ENCODE measurements at places on chromosomes 16 and 17.

DNA sequence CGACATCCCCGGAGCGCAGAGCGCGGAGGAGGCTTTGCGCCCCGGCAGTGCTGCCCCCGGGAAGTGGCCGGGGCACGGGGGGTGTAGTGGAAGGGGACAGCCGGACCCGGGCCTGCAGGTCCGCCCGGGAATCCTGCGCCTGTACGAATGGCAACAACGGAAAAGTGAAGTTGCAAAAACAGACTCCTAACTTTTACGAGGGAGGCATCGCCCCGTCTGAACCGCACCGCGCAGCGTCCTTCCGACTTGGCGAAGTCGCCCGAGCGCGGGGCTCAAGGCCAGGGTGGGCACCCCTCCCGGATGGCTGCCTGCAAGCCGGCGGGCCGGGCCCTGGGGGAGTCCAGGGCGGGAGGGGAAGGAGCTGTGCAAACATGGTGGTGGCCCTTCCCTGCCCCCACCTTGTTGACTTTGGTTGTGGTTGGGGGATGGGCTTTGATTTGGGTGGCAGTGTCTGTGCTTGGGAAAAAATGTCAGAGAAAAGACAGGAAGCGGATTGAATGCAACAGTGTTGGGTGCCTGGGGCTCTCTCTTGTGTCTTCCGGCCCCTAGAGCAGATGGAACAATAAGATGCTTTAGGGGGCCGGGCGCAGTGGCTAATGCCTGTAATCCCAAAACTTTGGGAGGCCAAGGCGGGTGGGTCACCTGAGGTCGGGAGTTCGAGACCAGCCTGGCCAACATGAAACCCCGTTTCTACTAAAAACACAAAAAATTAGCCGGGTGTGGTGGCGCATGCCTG lies 675 bp downstream of the RNF213 start:
- DNase-seq = peak; percentile 44

DNA sequence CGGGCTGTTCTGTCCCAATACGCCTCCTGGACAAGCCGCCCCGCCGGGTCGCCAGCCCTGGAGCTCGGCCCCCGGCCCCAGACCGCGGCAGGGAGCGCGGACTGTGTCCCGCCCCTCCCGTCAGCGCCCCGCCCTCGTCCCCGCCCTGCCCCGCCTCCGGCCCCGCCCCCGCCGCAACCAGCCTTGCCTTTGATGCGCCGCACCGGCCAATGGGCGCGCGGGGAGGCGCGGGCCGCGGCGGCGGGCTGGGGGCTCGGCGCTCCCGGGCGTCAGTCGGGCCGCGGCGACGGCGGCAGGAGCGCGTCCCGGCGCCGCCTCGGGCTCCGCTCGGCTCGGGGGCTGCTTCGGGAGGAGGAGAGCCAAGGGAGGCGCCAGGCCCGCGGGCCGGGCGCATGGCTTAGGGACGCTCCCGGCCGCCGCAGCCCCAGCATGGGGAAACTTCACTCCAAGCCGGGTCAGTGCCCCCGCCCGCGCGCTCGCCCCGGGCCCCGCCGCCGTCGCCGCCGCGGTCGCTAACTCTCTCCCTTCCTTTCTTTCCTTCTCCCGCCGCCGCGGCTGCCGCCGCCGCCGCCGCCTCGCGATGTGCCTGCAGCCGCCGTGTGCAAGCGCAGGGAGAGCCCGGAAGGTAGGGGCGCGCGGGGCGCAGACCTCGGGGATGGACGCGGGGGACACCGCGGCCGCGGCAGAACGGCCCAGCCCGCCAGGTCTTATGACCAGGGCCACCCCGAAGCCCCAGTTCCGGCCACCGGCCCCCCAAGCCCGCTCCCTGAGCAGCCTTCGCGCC lies at the start of gene NKD1:
Gene NKD1 (plus strand): TSS at position 272 of the 784 bp plus-strand sequence. CDS start 158 bp downstream, at position 430.
- DNase-seq = peak; percentile 69

- no peak for DNase-seq
These were observed 406.8 kb downstream of the UTP18 start for GRCh38 chr17:51666971-51667705.

- no peak for DNase-seq
These were observed 208.2 kb downstream of the FTO start for GRCh38 chr16:53912155-53912554.

DNA sequence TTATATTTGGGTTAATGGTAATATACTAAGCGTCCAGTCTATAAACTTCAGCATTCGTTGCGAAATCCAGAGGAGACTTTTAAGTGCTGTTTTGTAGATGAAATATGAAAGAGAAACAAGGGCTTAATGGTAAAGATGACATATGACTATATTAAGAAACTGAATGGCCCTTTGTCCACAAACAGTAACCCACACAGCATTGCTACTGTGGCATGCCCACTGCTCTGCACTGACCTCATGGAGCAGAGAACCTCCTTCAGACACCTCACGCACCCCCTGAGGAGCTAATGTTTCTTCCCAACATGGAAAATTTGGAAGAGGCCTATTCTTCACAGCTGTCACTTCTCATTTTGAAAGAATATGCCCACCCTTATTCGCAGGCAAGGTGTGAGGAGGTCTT lies 26.7 kb downstream of the ASPA start:
- no peak for DNase-seq

DNA sequence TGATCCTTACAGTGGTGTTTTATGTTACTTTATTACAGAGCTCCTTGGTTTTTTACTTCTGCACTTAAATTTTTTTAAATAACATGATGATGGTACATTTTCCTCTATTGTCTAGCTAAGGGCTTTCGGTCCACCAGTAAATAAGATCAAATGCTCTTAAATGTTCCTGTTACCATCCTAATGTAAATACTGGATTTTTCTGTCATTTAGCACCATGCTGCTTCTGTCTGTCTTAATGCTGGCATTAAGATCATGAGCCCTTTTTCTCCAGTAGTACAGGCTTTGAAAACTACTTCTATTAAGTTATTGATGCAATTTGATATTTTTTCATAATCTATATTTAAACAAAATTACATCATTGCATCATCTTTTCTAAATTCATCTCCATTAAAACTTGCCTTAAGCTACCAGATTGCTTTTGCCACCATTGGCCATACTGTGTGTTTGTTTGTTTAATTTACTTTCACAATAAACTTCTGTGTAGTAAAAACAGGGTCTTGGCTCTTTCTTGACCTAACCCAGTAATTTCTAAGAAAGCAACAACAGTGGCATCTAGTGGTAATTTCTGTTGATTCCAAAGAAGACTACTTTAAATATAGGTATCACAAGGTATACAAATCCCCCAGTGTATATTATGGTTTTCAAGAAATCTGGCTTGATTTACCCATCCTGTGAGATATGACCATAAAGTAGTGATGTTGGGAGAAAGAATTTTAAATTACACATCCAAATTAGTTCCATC lies 9.0 kb upstream of the PHAF1 start:
- no peak for DNase-seq

DNA sequence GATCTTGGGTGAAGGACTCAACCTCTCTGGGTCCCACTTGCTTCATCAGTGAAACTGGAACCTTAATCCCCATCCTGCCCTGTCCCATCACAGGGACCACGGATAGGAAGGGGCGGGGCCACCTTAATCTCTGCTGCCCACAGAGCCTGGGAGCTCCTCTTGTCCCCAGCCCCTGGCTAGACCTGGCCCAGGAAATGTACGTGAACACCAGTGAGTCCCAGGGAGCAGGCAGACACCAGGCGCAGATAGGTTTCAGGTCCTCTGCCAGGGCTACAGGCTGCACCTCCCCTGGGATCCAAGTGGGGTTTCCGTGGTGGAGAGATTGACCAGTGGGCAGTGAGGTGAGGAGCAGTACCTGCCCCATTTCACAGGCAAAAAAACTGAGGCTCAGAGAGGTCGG lies 21.0 kb downstream of the RAB11FIP4 start:
- no peak for DNase-seq

DNA sequence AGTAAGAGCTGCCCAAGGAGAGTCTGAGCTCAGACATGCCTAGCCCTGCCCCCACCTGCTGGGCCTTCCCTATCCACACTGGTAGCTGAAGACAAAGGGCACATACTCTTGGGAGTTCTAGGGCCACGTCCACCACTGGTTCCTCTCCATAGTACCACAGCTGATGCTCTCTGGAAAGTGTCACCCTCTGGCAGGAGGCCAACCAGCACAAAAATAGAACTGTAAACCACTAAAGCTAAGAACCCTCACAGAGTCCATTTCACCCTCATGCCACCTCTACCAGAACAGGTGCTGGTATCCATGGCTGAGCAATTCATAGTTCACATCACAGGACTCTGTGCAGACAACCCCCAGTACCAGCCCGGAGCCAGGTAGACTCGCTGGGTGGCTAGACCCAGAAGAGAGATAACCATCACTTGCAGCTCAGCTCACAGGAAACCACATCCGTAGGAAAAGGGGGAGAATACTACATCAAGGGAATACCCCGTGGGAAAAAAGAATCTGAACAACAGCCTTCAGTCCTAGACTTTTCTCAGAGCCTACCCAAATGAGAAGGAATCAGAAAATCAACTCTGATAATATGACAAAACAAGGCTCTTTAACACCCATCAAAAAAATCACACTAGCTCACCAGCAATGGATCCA lies 115.3 kb downstream of the CEP112 start:
- DNase-seq = no peak

DNA sequence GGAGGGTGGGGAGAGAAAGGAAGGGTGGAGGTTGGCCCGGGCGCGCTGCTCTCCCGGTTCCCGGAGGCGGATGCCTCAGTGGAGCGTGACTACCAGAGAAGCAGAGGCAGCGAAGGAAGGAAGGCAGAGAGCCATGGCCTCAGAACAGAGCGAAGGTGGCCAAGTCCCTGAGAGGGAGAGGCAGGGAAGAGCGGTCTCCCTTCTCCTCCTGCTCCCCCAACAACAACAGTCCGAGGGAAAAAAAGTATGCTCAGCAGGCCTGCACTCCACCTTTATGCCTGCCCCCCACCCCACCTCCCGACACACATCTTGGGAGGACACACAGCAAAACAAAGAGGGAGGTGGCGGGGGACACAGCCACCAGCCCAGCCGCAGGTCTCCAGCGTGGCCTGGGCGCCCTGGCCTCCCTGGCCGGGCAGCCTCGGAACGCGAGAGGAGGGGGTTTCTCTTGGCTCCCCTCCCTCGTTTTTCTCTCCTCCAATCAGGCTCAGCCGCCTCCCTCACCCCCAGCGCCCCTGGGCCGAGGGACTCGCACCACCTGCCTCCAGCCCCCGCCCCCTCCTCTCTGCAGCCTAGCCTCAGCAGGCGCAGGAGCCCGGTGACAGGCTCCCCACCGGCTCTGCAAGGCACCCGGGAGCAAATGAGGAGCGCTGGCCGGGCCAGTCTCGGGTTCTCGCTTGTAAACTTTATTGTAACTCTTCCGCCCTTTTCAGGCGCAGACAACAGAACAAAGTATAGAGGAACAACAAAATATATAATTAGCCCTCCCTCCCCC lies 1.1 kb upstream of the HOXB7 start:
- DNase-seq = no peak

GRCh38 chr17:43881758-43882505 lies 25.4 kb downstream of the MPP2 start:
- no peak for DNase-seq

DNA sequence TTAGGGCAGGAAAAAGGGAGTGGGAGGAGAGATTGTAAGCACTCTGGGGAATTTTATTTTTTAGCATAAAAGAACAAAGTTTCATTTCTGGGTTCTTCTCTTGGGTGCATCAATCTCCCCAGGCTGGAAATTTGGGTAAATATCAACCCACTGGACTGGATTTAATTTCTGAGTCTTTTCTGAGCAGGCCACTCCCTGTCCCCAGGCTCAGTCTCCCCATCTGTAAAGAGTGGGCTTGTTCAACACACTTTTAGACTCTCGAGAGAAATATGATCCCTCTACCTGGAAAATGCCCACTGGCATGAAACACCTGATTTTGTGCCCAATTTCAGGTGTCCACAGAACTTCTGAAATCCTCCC lies 617 bp upstream of the VTN start:
- DNase-seq = no peak

DNA sequence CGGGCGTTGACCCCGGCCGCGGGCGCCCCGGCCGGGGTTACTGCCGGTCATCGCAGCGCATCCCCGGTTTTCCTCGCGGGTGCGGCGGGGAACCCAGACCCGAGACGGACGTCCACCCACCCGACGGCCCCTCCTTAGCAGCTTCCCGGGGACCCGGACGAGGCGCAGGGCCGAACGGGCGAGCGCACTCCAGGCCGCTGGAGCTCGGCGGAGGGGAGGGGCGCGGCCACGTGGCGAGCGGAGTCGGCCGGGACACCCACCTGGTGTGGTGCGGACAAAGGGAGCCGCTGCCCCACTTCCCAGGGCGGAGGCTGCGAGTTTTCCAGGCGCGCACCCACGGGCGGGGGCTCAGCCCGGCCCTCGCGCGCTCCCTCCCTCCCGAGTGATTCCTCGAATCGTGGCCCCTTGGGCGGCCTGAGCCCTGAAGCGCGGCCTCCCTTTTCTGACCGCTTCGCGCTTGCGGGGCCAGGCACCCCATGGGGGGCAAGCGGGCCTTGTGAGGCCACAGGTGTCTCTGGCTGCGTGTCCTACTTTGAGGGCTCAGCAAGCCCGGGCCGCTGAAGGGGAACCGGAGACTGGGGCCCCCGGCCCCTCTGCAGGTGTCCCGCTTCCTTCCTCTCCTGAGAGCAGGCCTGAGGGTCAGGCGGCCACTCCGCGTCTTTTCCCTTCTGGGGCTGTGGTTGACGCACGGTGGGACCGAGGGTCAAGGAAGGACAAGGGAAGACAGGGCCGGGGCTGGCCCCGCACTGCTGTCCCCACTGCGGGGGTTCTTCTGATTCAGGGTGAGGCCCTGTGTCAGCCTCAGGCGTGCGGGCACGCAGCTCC lies 1.1 kb upstream of the FASN start:
- DNase-seq = no peak

GRCh38 chr16:13480801-13481200 lies 439.2 kb upstream of the ERCC4 start:
- no peak for DNase-seq

GRCh38 chr16:77373726-77374125 lies 61.1 kb downstream of the ADAMTS18 start:
- DNase-seq = no peak

DNA sequence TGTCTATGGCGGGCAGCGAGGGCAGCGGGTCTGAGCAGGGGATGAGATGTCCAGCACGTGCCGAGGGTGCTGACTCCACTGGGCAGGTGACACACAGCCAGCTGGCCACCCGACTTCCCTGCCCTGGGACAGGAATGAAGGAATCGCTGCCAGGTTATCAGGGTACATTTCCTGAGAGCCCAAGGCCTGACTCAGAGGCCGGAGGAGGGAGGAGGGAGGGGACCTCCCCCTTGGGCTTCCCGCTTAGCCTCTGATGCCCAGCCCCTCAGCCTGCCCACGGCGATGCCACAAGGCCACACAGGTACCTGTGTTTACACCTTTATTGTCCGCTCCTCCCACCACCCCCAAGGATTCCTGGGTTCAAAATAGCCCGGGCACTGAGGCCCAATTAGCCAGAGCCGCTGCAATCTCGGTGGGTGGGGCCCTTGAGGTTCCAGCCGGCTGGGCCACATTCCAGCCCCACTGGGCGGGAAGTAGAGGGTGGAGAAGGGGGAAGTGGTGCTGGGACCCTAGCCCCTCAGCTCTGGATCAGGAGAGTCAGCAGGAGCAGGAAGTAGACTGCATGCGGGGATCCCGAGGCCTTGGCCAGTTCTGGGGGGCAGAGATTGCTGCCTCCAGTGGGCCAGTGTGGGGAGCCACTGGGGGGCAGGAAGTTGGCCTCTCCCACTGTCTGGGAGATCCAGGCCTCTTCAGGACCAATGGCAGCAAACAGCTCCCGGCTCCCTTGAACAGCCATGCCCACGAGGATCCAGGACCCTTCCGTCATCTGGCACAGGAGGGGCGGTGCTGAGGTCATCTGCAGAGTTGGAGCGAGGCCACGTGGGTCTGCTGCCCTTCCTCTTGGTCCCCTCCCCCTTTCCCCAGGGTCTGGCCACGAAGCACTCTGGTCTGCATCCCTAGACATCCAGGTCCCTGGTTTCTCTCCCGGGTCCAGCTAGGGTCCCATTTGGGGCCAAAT lies 3.4 kb upstream of the PRSS8 start:
- no peak for DNase-seq
